ENCODE measurements at places on chromosomes 13 and 19. TPM values are rescaled to one million over a fixed set of nuclear protein-coding genes. Genes with fewer than 3 reads are reported as not detected.

The CYP4F3 gene
- total RNA-seq = not detected

The CEACAM20 gene
- not detected for total RNA-seq

The KLK3 gene
- not detected for total RNA-seq

The MAST1 gene
- total RNA-seq = 230 TPM

The ATP11A gene
- total RNA-seq = 127 TPM
